ENCODE measurements at places on chromosomes 7 and 10. TPM values are rescaled to one million over a fixed set of nuclear protein-coding genes. Genes with fewer than 3 reads are reported as not detected.

DNA sequence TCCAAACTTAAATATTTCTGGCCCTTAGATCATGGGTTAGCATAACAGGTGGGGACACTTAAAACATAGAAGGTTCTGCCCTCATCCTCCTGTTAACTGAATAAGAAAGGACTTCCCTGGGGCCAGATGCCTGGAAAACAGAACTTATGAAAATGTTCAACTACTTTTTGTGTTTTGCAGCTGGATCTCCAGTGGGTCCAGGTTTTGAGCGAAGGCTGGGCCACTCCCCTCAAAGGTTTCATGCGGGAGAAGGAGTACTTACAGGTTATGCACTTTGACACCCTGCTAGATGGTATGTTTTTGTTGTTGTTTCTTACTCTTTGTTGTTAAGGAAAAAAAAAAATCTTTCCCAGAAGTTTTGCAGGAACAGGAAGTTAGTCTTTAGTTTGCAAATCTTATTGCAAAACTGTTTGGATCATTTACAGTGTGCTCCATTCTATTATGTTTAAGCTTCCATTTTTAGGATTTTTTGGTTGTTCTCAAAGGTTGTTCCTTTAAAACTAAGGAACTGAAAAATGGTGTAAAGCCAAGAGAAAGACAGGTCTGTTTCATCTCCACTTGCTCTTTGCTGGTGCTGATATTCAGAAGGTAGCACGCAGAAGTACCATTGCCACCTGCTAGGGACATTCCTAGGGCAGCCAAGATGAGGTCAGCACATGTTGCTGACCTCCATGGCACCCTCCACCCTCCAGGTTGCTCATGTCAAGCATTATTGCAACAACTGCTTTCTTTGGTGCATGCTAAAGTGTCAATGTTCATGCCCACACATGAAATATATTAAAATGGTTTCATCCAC is 56.1 kb downstream of the PAPSS2 start:
- H3K27ac ChIP-seq: no peak overlapping the region
- H3K4me3 ChIP-seq: no peak overlapping the region
- DNase-seq: no peak

DNA sequence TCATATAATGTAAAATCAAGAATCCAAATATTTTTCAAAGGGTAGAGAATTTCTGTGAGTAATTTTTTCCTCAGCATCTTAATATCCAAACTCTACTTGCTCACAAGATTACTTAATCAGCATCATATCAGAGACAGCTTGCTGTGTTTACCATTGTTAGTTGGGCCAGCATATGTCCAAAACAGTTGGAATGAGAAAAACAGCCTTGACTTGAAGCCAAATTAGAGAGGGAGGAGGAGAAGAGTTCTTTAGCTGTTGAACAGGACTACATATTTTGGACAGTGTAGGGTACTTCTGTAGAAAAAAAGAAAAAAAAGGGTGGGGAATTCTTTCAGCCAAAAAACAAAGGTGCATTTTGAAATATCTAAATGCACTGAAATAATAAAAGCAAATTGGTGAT is 69.8 kb downstream of the HDAC9 start:
- no peaks in the 10 kb centered on the region for H3K4me1 ChIP-seq
- no peaks in the 10 kb centered on the region for H3K36me3 ChIP-seq
- no peak overlapping the region for H3K27ac ChIP-seq
- H3K27me3 ChIP-seq: no peaks in the 10 kb centered on the region

C10orf90 gene
- total RNA-seq: not detected

CALHM1 gene
- not detected for total RNA-seq

GRCh38 chr7:151024435-151025056 is at the start of gene ATG9B:
ATG9B (minus strand) TSS chr7:151024494; CDS start chr7:151024423, 71 bp downstream.
- H3K4me3 ChIP-seq: no peak within 1 kb of the TSS
- H3K27ac ChIP-seq: no peak within 1 kb of the TSS

ARID5B gene
- total RNA-seq: 17.1 TPM

TMEM270 gene
- not detected for total RNA-seq

DNA sequence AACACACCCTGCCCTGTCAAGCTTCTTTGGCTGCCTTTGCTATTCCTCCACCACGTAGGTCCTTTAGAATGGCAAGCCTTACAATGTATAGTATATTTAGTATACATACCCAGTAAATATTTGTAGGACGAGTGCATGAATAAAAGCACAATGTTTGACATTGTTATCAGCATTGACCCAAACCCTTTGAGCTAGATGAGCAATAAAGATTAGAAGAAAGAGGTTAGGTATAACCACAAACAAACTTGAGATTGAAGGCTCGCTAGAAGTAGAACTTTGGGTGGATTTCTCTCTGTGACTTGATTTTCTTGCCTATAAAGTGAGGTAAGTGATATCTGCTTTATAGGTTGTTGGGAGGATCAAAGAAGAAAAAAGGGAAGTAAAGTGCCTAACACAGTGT is 561.0 kb upstream of the GALNT17 start:
- H3K36me3 ChIP-seq: no peaks in the 10 kb centered on the region
- H3K4me1 ChIP-seq: no peaks in the 10 kb centered on the region
- no peaks in the 10 kb centered on the region for H3K27me3 ChIP-seq
- no peak overlapping the region for H3K4me3 ChIP-seq

DNA sequence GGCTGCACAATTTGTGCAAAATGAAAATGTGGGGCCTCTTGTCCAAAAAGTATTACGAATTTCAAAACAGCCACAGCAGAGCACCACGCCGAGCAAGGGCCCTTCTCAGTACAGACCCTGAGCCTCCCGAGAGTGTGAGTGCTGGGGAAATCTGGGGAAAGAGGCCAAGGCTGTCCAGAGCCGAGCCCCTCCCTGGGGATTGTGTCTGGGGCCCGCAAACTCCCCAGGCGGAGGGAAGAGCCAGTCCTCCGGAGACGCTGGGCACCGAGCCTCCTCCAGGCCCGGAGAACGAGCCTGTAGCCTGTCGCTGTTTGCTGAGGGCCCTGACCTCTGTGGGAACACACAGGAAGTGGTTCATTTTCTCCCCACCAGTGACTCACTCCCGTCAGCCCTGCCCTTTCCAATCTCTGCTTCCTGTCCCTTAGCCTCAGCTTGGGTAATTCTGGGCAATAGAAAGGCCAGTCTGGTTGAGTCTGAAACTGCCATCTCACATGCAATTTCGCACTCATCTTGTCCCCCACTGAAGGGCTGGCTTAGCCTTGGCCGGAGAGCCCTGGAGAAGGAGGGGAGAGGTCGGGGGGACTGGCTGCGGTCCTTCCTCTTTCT is 19.5 kb upstream of the GNA12 start:
- peak overlapping the region; percentile 76 for H3K4me3 ChIP-seq
- peak overlapping the region; percentile 92 for H3K27ac ChIP-seq
- peak; percentile 82 for DNase-seq
- no peaks in the 10 kb centered on the region for H3K36me3 ChIP-seq
- H3K27me3 ChIP-seq: no peaks in the 10 kb centered on the region

VAX1 gene
- not detected for total RNA-seq

DNA sequence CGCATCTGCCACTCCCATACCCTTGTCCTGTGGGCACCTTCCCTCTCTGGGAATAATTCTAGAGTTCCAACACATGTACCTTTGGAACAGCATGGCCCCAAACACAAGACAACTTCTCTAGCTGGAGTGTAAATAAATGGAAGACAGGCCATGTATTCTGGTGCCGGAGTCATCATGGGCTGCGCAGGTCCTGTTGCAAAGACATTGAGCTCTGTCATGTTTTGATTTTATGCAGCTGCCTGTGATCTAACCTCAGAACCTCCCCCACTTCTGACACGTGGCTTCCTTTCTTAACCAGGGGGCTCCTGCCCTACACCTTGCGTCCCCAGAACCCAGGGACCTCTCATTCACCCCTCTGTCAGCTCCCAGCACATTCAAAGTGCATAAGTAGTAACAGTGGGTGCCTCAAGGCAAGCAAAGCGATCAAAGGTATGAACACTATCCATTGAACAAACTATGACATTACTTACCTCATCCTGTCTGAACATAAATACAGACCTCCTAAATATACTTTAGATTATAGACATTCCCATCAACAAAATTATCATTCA is 219.9 kb downstream of the FGFR2 start:
- no peaks in the 10 kb centered on the region for H3K27me3 ChIP-seq
- H3K4me1 ChIP-seq: no peaks in the 10 kb centered on the region
- no peak overlapping the region for H3K4me3 ChIP-seq
- H3K27ac ChIP-seq: no peak overlapping the region

DNA sequence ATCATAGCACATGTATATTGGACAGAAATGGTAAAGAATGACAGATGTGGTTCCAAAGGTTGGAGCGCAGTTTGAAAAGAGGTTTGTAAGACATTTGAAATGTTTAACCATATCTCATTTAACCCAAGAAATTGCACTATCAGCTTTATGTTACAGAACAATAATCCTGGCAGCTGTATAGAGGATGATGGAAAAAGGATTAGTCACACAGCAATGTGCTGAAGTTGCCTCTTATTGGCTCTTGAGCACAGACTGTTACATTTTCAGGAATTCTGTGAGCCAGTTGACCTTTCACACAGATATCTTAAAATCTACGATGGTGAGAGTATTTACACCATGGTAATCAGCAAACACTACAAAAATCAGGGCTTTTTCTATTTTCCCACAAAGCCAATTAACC is 3.9 kb downstream of the COG5 start:
- peaks cover 25% of the 10 kb centered on the region for H3K36me3 ChIP-seq
- no peaks in the 10 kb centered on the region for H3K27me3 ChIP-seq
- H3K4me1 ChIP-seq: peaks cover 55% of the 10 kb centered on the region
- H3K27ac ChIP-seq: peak overlapping the region; percentile 74
- no peak for DNase-seq
- H3K4me3 ChIP-seq: no peak overlapping the region

DNA sequence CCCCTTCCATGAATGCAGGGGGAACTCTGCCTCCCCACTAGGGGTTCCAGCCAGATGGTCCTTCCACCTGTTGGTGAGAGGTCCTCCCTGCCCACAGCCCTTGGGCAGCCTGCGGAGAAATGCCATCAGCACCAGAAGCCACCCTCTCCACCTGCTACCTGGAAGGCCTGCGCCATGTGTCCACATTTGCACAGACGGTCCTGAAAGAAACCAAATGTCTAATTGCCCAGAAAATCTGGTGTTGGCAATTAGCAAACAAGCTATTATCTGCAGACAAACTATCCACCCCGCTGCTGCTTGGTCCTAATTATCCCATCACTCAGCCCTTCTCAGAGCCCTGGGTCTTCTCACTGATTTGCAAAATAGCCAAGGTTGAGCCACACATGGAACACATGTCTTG is 32.3 kb downstream of the HSPA12A start:
- H3K36me3 ChIP-seq: no peaks in the 10 kb centered on the region
- no peak overlapping the region for H3K4me3 ChIP-seq
- DNase-seq: no peak

DNA sequence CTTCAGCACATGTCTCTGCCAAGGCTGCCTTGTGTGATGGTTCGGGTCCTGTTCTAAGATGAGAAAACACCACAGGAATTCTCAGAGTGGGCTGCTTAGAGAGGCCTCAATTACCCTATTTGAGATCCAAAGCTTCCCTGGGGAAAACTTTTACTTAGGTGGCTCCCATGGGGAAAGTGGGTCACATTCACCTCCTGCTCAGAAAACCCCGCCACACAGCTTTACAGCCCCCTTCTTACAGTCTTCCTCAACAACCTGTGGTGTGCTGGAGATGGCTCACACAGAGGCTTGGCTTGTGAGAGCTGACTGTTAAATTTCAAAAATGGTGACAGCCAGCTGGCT is 36.6 kb upstream of the KCNIP2 start:
- H3K27me3 ChIP-seq: no peaks in the 10 kb centered on the region
- no peak for DNase-seq
- H3K36me3 ChIP-seq: peaks cover 3% of the 10 kb centered on the region

AKR1E2 gene
- 5.1 TPM for total RNA-seq

PTPN12 gene
- 10.9 TPM for total RNA-seq

GRCh38 chr10:91493313-91493712 is 83.2 kb downstream of the HECTD2 start:
- no peak for DNase-seq
- no peak overlapping the region for H3K27ac ChIP-seq
- no peak overlapping the region for H3K4me3 ChIP-seq
- no peaks in the 10 kb centered on the region for H3K4me1 ChIP-seq
- no peaks in the 10 kb centered on the region for H3K36me3 ChIP-seq

DNA sequence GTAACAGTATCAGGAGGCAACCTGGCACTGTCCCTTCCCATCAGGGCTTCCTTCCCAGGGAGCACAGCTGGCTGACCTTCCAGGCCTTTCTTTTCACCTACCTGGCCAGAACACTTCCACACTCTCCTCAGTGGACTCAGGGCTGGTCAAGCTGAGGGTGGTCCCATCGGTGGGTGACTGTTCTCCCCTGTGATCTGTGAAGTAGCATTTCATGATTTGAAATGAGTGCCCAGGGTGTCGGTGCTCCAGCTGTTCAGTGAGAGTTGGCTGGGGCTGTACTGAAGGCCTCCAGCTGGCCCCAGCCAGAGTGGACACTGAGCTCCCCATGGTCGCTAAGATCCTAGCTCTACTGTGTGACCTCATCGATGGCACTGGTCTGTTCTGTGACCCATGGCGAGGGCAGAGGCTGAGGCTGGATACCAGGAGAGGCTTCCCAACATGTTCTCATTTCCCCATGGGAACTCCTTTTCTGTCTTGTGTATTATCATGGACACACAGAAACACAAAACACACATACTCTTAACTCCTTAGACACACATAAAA is at the start of gene FAM170B:
TSS of gene FAM170B (minus strand) at position 316 of the 543 bp plus-strand sequence. CDS start at position 213, 103 bp downstream.
- DNase-seq: no peak
- no peaks in the 10 kb centered on the region for H3K4me1 ChIP-seq
- no peaks in the 10 kb centered on the region for H3K36me3 ChIP-seq
- H3K4me3 ChIP-seq: no peak within 1 kb of the TSS

DNA sequence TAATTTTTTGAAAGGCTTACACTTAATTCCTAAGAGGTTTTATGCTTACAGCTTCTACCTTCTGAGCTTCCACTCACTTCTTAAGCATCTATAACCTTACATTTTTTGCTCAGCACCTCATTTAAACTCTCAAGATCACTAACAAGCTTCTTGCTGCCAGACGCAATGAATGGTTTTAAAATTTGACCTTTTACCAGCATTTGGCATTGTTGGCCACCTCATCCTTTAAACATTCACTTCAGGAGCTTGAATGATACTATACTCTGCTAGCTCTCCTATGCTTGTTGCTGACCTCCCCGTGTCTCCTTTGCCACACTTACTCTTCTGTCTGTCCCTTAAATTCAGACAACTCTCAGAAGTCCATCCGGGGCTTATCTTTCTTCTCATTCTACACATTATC is 37.7 kb upstream of the ODAD2 start:
- no peak overlapping the region for H3K4me3 ChIP-seq
- peaks cover 4% of the 10 kb centered on the region for H3K36me3 ChIP-seq
- peaks cover 26% of the 10 kb centered on the region for H3K27me3 ChIP-seq
- no peak overlapping the region for H3K27ac ChIP-seq
- DNase-seq: no peak

DNA sequence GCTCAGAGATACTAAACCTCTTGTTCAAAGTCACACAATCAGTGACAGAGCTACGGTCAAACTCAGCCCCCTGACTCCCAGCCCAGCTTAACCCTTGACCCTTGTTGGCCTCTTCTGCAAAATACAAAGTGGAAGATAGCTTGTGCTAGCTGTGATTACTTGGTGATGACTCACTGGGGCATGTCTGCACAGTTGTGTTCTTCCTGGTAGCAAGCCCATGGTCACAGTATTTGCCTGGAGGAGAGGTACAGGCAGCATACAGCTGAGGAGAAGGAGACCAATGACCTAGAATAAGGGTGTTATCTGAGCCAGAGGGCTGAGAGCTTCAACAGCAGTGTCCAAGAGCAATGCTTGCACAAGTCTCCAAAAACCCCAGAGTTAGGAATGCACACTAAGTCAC is 5.7 kb upstream of the HSPA12A start:
- H3K4me1 ChIP-seq: no peaks in the 10 kb centered on the region
- H3K4me3 ChIP-seq: no peak overlapping the region
- DNase-seq: no peak

Data from activated naive CD8-positive, alpha-beta T cell treated with anti-CD3 and anti-CD28 coated beads for 36 hours (primary cell).